Fibroblast of gingiva (primary cell): ENCODE measurements at places on chromosomes 13 and 19.

GRCh38 chr19:39738814-39739213 lies 985 bp upstream of the CLC start:
- DNase-seq: no peak

- DNase-seq: no peak
These were observed 6.3 kb downstream of the GRAMD1A start for GRCh38 chr19:35006342-35006998.

DNA sequence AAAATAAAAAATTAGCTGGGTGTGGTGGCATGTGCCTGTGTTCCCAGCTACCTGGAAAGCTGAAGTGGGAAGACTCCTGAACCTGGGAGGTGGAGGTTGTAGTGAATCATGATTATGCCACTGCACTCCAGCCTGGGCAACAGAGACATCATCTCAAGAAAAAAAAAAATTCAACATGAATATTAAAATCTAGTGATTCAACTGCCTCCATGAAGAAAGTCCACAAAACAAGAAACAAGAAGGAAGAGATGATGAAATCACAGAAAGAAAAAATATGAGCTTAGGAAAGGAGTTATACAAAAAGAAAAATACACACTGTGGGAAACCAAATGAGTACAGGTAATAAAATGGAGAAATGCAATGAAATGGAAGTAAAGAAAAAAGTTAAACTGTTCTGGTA lies 99.6 kb upstream of the SIAH3 start:
- DNase-seq: no peak

DNA sequence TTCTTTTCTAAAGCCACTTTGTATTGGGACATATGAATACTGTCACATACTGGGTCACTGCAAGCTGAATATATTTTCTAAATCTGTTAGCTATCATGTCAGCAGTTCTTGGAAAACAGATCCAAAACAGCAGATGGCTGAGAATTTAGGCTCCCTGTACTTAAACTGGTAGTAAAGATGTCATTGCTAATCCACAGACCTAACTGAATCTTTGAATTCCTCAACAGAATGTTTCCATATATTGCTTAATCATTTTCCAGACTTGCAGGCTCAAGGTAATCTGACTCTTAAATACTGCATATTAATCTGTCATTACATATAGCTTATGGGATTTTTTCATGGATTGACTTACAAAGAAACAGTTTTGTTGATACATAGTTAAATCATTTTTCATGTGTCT lies 639.0 kb upstream of the KLHL1 start:
- DNase-seq: no peak

GRCh38 chr19:52946322-52947310 lies 16.1 kb downstream of the ZNF816 start:
- DNase-seq: peak; percentile 21

GRCh38 chr19:35509861-35510625 lies 3.4 kb downstream of the DMKN start:
- no peak for DNase-seq

DNA sequence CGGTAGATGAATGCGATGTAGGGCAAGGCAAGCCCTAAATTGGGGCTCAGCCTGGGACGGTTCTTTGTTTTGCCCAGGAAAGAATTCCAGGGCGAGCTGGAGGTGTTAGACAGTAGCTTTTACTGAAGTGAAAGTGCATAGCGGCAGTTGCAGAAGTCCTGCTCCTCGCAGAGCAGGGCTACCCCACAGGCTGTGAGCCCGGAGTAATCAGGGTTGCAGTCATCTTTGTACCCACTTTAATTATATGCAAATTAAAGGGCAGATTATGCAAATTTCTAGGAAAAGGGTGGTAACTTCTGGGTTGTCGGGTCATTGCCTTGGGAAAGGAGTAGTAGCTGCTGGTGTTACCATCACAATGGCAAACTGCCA lies 30.5 kb downstream of the VAV1 start:
- no peak for DNase-seq

DNA sequence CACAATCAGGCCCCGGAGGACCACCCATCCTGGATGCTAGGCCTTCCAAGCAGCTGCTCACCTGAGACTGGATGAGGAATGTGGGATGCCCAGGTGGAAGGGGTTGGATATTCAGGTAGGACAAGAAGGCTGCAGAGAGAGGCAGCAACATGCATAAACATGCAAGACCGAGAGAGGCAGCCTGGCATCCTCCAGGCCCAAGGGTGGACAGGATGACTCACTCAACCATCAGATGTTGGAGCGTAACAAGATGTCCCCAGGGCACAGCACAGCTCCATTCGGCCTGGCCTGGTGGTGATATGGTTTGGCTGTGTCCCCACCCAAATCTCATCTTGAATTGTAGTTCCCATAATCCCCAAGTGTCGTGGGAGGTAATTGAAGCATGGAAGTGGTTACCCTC lies 10.0 kb upstream of the CABP5 start:
- DNase-seq: no peak

- no peak for DNase-seq
These were observed 79.7 kb upstream of the MBNL2 start for GRCh38 chr13:97142452-97142851.

- DNase-seq: no peak
These were observed 785.6 kb upstream of the KLHL1 start for GRCh38 chr13:70893832-70894231.
